Foreskin fibroblast (primary cell): ENCODE measurements at places on chromosomes 5 and 9.

DNA sequence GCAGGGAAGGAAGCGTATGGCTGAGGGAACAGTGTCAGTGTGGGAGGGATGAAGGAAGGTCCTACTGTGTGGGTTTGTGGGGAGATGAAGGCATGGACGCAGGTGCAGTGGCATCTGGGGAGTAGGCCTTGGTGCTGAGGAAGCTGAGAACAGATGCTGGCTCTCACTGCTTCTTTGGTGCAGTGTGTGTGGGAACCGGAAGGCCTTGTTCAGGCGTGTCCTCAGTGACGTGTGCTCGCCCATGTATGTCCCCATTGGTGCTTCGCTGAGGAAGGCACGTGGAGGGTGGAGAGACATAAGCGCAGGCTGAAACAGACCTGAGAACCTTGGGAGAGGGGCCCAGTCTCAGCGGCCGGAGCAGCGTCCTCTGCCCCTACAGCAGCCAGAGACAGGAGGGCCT is 18.7 kb downstream of the ADAMTS13 start:
- no peak for DNase-seq

- no peak for DNase-seq
Observed at GRCh38 chr9:78130004-78130403, 98.4 kb upstream of the GNAQ start.

DNA sequence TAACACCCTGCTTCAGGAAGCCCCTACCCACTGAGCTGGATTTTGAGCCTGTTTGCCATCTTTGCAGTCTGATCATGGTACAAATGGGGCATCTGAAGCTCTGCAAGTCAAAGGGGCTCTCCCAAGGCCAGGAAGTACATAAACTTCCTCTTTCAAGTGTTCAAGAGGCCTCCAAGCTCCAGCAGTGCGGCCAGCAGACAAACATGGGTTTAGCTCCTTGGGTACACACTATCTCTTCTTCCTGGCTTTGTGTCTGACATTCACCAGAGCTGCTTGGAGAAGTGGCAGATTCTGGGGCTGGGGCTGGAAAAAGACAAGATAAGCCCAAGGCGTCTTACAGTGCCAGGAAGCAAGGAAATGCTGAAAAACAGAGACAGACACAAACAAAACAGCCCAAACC is 34.1 kb downstream of the LAMC3 start:
- no peak for DNase-seq

GRCh38 chr9:131640438-131641137 is 95.3 kb downstream of the PRRT1B start:
- DNase-seq = no peak

GRCh38 chr5:139368613-139369012 is 14.5 kb downstream of the SLC23A1 start:
- DNase-seq = no peak

DNA sequence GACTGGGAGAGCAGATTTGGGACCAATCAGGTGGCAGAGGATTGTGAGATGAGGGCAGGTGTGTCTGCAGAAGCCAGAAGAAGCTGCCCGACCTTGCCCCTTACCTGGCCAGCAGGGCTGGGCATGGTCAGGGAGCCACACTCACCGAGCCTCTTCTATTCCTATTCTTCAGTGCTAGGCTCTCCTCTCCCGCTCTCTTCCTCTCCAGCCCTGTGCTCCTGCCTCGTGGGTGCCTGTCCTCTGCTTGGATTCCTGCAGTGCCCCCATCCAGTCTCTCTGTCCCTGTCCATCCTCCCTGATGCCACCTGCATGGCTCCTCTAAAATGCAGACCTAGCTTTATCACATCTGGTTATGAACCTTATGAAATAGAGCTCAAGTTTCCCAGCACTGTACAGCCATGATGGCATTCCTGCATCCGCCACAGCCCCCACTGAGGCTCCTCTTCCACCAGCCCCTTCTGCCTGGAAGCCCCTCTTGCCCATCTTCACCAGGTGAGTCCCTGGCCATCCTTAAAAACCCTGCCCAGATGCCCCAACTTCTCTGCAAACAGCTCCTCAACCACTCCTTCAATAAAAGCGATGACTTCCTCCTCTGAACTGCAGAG is 8.2 kb downstream of the UBE2QL1 start:
- DNase-seq = no peak
